Inflammatory macrophage treated with lipopolysaccharide for 4 hours (primary cell): ENCODE measurements at places on chromosomes 1 and 21.

GRCh38 chr1:184745929-184746638, 8.6 kb downstream of the EDEM3 start:
- DNase-seq: no peak

- peak; percentile 18 for DNase-seq
These were observed 10.6 kb downstream of the PGBD5 start for GRCh38 chr1:230415405-230416132.

DNA sequence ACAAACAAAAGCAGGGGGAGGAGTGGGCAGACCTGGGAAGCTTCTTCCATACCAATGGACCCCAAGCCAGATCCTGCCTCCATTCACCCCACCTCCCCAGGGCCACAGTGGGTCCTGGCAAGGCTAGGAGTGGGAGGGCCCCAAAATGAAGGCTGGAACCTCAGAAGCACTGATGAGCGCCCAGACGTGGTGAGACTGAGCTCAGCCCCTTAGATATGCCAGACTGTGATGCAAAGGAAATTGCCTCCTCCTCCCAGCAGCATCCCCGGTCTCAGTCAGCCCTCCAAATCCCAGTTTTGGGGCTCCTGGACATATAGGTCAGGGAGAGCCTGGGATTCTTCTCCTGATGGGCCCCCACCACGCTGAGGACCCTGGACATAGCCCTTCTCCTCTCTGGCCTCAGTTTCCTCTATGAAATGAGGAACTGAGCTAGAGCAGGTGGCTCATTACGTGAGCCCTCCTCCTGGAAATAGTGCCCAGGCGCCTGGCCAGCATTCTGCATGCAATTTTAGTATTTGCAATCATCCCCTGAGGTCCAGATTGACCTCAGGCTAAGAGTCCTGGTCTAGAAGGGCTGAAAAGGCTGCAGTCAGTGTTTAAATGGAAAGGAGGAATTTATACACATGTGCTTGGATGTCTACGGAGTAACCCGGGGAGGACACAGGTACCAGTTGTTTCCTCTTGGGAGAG, 33.5 kb downstream of the RHBG start:
- no peak for DNase-seq

- DNase-seq: no peak
These were observed 121.9 kb downstream of the MATN1 start for GRCh38 chr1:30601316-30602085.

- no peak for DNase-seq
These were observed 897 bp downstream of the EPHX4 start for GRCh38 chr1:92030656-92031107.

DNA sequence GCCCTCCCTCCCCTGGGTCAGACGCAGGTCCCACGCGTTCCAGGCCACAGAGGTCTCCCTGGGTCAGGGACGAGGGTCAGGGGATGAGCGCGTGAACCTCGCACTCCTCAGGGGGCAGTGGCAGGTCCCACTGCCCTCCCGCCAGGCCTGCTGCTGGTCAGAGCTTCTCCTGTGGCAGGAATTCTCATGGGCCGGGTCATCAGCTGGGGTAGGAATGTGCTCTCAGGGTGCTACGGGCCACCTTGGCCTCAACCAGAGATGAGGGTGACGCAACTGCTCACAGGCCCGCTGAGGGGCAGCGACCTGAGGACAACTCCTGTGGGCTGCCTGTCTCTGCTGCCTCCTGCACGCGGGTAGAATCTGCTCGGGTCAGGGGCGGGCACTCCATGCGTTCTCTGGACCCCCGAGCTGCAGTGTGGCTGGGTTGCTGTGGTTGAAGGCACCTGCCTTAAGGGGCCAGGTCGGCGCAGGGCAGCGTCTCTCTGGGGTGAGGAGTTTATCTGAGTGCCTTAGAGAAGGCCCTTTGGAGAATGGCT, 128.8 kb downstream of the PRDM16 start:
- DNase-seq: no peak

GRCh38 chr1:39653546-39654031, 14.1 kb upstream of the HEYL start:
- peak; percentile 73 for DNase-seq

DNA sequence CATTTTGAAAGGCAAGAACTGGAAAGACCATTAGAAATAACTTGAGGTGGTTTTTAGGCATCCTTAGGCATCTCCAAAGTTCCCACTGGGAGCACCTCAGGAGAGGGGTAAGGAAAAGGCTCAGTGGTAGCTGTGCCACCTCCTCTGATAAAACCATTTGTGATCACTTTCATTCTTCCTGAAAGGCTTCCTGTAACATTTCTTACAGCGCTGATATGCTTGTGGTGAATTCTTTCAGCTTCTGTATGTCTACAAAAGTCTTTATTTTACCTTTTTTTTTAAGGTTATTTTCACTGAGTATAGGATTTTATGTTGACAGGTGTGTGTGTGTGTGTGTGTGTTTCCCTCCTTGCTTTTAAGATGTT, 54.8 kb downstream of the VANGL2 start:
- DNase-seq: no peak
